ENCODE measurements at places on chromosomes 16 and 17.

DNA sequence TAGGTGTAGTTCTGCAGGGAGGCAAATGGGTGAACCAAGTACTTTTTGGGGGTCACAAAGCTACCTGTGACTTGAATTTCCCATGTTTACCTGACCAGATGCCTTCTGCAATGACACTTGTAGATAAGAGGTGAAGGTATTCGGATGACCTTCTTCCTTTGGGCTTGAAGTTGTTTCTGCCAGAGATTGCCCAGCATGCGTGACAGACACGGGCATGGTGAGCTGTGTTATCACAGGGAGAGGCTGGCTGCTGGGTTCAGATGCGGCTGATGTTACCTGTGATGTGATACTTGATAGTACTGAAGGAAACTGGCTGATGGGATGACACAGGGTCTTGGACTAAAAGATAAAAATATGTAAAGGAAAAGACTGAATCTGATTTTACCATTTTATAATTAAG lies 14.1 kb downstream of the PKD1L3 start:
- DNase-seq = no peak

- DNase-seq = no peak
Observed at GRCh38 chr16:7513429-7513828, 180.8 kb downstream of the RBFOX1 start.

DNA sequence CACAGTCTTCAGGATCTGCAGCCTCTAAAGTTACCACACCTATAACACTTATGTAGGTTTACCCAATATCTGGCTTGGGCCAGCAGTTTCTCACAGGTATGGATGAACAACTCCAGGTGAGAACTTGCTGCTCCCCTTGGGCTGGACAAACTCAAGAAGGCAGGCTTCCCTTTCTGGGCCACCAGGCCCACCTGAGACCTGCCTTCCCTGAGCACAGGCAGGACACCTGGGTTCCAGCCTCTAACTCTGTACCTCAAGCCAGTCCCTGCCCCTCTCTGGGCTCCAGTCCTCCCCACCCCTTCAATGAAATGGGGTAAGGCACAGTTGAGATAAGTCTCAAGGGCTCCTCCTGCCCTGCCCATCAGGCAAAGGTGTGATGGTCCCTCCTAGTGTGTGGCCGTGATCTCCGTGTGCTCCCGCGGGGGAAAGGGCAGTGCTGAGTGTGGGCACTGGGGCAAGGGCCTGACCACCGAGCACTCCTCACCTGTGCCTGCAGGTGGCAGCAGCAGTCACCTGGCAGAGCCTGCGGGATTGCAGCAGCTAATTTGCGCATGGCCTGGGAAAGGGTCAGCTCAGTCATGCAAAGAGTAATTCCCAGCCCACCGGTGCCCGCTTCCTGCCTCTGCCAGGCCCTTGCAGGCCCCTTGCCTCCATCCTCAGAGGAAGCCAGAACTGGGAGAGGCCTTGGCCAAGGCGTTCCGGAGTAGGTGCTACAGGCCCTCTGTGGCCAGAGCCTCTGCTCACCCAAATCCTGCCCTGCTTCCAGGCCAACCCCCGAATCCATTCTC lies 28.2 kb upstream of the ADGRG1 start:
- DNase-seq = no peak

GRCh38 chr16:58923094-58923493 lies 189.0 kb upstream of the GOT2 start:
- no peak for DNase-seq

Measured in T follicular helper cell (primary cell).